Activated naive CD8-positive, alpha-beta T cell treated with anti-CD3 and anti-CD28 coated beads, Interleukin-2, amount 10 ng/mL, durations not matched to agents 7 days and 5 days (primary cell): ENCODE measurements at places on chromosomes 5 and 9. TPM values are rescaled to one million over a fixed set of nuclear protein-coding genes. Genes with fewer than 3 reads are reported as not detected.

The TRPM3 gene
- total RNA-seq, result not detected

The CTXN3 gene
- not detected for total RNA-seq

The SUSD3 gene
- 68.0 TPM for total RNA-seq

The ORM2 gene
- not detected for total RNA-seq

The HTR1A gene
- total RNA-seq, result not detected

The ENTPD8 gene
- not detected for total RNA-seq

The NMUR2 gene
- total RNA-seq, result not detected

The KIF24 gene
- total RNA-seq, result 7.5 TPM
